ENCODE measurements at places on chromosomes 12 and 14.
A peak's percentile ranks its signal among the peaks of the same experiment; 100 is the strongest.

DNA sequence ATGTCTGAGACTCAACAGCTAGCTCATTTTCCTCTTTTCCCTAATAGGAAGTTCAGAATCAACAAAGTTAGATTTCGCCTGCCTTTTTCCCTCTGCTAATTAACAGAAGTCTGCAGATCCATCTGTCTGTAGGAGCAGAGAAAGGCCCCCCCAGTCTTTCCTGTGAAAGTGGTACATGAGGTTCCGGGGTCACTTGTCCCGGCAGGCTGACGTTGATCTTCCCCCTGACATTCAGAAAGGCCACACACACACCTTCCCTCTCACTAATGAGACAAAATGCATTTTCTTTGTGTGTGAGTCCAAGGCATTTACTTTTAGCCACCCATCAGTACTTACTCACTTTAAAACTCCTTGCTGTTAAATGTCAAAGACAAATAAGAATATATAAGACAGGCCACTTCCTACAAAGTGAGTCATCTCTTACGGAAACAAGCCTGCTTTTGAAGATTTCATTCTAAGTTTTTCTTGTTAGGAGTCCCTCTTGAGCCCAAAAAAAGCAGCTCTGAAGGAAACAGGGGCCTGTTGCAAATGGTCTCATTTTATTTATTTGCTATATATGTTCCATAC is 138.7 kb downstream of the TTC7B start:
- DNase-seq = no peak

DNA sequence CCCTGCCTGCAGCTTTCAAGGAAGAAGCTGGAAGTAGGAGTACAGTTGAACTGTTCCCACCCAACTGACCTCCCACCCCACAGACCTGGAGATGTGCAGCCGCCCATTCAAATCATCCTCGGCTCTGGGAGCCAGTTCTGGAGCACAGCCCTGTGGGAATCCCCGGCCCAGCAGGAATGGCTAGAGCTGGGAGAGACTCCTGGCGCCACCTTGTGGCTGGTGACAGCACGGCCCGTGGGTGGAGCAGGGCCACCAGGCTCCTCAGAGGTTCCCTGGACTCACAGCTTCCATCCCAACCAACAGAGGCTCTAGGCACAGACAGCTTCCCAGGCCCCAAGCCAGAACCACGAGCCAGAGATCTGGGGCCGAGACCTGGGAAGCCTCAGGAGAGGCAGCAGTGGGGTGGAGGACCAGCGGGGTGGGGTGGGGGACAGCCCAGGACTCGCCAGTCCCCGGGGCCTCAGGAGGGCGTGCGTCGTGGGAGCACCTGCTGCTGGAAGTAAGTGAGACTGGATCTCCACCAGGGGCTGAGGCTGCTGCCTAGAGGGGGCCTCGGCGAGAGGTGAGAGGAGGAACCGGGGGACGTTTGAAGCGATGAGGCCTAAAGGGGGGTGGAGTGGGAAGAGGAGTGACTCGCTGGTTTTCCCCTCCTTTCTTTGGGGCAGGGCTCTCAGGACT is 43.4 kb downstream of the RNF34 start:
- DNase-seq = no peak

DNA sequence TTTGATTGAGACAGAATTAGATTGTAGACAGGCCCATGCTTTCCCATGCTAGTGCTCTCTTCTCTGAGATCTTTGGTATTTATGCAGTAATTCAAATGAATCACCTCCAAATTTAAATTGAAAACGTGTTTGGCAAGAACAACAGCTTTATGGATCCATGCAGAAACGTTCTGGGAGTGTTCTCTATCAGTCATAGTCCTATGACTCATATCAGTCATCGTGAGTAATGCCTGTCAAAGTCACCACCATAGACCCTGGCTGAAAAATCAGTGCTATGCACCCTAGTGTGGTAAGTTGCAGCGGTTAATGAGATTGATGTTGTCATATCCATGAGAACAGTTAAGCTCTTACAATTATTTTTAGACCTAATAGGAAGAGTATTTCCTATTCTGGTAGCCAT is 90.1 kb upstream of the FOXG1 start:
- no peak for DNase-seq

GRCh38 chr14:33307691-33308251 is 369.1 kb downstream of the NPAS3 start:
- no peak for DNase-seq

GRCh38 chr14:84090837-84091236 is 1439.1 kb upstream of the FLRT2 start:
- DNase-seq = no peak

GRCh38 chr12:79301181-79301580 is 389.6 kb downstream of the PAWR start:
- DNase-seq = no peak

DNA sequence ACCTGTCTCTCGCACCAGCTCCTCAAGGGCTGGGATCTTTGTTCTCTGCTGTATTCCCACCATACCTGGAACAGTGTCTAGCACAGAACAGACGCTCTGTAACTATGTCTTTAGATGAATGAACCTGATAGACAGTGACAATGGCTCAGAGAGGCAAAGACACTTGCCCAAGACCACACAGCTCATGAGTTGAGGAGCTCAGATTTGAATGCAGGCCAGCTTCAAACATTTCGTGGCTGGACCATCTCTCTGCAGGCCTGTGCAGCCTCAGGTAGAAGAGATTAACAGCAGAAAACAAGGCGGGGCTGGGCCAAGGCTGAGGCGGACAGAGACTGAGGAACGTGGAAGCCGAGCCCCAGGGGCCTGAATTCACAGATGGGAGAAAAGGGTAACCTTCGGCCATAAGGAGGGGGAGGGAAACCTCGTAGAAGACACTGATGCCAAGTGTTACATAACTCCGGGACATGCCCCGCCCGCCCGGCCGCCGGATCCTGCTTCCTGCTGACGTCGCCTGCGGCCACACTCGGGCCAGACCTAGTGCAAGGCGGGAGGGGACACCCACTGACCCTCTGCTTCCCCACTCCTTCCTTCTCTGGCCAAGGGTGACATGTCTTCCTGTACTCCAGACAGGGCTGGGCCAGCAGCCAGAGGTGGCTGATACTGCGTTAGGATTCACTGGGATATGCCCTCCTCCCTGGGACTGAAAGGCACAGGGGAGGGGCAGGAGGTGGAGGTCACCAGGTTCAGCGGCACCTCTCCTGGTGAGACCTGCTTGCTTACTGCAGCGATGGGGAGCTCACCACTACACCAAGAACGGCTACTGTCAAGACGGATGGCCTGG is 86.8 kb downstream of the RFLNA start:
- peak; percentile 52 for DNase-seq

- peak; percentile 60 for DNase-seq
Measured at GRCh38 chr12:124774054-124774461, 89.6 kb downstream of the SCARB1 start.

DNA sequence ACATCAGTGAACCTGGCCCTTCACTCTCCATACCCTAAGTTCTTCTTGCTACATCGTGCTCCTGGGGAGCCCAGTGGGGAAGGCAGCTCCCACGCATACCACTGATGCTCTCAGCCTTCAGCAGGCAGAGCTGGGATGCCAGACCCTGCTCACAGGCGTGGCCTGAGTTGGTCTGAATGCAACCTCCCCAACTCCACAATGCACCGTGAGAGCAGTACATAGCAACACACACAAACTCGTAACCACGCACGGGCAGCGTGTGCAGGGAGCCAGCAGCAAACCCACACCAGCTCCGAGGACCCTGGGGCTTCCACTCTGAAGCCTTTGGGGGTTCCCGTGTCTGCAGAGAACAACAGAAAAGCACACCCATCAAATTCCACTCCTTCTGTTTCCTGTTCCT is 37.3 kb downstream of the ANO2 start:
- DNase-seq = no peak

- DNase-seq = no peak
Measured at GRCh38 chr12:6816598-6816997, 5.0 kb upstream of the GPR162 start.

DNA sequence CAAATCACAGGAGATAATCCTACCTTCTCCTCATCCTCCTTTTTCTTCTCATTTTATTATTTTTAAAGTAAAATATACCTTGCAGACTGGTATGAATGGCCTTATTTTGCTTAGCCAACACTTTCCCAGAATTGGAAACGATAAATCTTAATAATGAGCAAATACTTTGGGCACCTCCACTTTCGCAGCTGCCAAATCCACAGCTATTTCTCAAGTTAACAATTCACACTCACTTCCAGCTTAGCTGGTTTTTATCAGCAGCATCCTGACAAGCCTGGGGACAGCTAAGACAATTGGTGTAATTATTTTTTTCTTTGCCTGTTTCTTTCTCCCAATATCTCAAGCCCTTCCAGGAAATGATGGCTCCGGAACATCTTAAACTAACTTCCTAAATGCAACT is 867.5 kb upstream of the TMEM132C start:
- no peak for DNase-seq

- no peak for DNase-seq
Measured at GRCh38 chr12:47509398-47509851, 196.4 kb downstream of the RPAP3 start.

GRCh38 chr12:64944966-64945365 is 120.5 kb downstream of the TBC1D30 start:
- no peak for DNase-seq

- no peak for DNase-seq
Measured at GRCh38 chr12:94460616-94460959, 921 bp upstream of the CEP83 start.

DNA sequence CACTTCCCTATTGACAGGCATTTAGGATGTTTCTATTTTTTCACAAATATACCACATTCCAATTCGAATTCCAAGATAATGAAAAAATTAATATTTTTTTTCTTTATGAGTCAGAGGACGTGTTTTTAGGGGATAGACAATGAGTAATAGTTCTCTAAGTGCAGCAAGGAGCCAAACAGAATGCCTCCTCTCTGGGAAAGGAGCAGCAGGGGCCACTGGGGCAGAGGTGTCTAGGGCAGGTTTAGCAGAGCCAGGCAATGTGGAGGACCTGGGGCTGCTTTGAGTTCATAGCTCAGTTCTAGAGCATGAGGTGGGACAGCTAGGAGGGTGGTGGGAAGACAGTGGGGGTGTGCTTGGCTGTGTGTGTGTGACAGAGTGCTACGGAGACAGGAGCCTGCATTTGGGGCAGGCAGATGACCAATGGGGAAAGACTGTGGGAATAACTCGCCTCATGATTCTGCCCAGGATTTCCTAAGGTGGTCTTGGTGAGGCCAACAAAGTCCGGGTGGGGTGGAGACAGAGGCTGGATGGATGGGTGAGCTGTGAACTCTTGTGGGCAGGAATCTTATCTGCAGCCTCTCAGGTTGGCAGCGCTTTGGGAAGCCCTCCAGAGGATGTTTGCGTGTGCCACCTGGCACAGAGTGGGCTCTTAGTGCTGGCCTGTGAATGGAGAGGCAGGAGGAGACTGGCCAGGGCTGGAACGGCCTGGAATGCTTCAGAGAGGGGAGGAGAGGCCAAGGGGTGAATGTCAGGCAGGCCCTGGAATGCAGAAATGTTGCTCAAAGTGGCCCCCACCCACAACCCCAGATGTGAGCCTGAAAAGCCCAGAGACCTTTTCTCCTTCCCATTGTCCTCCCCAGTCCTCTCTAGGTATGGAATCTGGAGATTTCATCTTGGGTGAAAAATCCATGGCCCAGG is 2.4 kb upstream of the KRT7 start:
- no peak for DNase-seq

DNA sequence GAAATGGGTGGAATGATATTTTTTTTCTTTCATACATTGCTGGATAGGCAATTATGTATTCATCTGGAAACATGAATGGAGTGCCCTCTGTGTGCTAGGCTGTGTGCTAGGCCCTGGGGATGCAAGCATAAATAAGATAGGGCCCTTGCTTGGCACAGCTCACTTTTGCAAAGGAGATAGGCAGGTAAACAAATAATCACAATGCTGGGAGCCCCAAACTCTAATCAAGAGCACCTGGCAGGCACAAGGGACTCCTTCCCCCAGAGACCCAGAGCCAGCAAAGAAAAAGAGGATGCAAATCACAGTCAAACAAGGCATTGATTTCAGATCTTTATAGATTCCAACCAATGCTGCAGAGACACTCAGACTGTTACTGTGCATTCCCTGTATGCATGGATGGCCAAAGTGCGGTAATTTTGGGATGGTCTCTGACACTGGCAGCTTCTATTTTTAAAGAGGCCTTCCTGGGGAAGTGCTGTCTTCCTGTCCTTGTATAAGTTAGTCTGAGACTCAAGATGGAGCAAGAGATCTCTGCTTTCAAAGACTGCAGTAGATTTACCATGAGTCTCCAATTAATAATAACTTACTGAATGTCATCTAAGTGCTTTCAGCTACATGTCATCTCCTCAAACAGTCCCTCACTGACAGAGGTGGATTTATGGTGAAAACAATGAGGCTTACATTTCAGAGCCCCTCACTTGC is 45.1 kb upstream of the CPM start:
- no peak for DNase-seq

DNA sequence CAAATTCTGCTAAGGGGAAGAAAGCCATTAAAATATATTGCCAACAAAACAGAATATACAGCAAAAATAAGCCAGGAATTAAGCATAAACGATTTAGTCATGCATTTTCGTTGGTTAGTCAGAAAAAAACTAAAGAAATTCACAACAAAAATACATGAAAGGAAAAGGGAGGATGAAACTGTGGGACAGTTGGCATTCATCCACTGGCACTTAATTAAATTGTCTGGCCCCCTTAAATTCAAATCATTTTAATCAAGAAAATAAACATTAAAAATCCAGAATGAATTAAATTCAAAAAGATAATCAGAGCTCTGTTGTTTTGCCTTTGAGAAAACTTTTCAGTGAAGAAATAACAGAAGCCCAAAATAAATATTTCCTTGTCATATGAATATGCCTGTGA is 264.6 kb upstream of the TMTC1 start:
- no peak for DNase-seq

- no peak for DNase-seq
Measured at GRCh38 chr12:117702741-117703140, 266.0 kb downstream of the KSR2 start.

DNA sequence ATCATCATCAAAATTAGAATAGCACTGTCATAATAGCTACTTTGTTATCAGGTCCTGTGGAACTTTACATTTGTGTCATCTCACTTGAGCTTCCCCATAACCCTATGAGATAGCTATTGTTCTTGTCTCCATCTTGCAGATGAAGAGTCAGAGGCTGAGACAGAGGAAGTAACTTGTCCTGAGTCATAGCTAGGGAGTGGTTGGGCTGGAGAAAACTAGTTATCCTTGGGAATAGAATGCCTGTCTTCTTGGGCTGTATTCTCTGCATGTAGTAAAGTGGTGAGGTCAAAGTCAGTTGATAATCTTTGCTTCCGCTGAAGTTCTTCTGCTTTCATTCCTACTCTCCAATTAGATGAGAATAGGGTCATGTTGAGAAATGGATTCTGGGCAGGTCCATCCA is 117.0 kb downstream of the SMOC1 start:
- no peak for DNase-seq

DNA sequence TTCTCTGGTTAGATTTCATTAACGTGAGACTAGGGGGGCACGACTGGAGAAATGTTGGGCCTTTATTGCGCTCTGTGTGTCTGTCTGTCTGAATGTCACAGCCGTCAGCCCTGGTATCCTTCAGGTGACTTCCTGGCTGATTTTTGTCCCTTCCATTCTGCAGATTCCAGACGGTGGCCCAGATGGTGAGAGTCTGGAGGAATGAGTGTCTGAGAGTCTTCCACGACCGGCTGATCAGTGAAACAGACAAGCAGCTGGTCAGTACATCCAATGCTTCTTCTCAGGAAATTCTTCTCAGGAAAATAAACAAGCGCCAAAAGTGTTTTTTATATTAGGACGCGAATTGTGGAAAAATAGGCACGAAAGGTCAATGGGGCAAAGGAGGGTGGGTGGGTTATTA is 93.5 kb downstream of the CCDC92 start:
- DNase-seq = no peak

- DNase-seq = no peak
Measured at GRCh38 chr12:93442411-93443340, 929 bp upstream of the UBE2N start.

- DNase-seq = no peak
Measured at GRCh38 chr12:49368240-49368600, 958 bp downstream of the SPATS2 start.

All from HL-60 (cell line).